ENCODE measurements at places on chromosomes 16 and 17.
A peak's percentile ranks its signal among the peaks of the same experiment; 100 is the strongest.

DNA sequence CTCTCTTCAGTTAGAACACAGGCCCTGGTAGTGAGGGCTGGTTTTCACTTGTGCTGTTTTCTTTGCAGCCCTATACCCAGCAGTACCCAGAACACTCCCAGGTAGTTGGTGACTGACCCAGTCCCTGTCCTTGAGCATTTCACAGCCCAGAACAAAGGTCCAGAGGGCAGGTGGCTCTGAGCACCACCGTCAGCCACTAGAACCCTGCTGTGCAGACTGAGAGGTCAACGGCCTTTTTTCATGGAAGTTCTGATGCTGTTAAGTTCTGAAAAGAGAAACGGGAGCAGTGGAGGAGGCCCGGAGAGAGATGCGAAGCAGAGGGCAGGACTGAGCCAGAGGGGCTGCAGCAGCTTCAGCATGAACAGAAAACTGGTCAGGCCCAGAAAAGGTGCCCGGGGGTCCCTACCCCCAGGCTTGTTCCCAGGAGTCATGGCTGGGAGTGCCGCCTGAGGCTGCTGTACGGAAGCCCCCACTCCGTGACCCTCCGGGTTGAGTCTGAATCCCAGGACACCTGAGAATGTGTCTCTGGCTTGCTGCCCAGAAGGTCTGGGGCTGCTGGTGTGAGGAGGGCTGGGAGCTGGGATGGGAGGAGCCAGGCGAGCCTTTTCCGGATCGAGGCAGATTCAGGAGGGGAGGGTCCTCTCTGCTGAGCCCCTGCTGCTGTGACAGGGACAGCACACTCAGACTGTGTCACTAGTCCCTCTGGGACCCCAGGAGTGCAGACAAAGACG is 8.7 kb downstream of the ZNF276 start:
- DNase-seq, result no peak

- no peak for DNase-seq
These were observed 42.4 kb downstream of the SYT17 start for GRCh38 chr16:19210280-19210924.

DNA sequence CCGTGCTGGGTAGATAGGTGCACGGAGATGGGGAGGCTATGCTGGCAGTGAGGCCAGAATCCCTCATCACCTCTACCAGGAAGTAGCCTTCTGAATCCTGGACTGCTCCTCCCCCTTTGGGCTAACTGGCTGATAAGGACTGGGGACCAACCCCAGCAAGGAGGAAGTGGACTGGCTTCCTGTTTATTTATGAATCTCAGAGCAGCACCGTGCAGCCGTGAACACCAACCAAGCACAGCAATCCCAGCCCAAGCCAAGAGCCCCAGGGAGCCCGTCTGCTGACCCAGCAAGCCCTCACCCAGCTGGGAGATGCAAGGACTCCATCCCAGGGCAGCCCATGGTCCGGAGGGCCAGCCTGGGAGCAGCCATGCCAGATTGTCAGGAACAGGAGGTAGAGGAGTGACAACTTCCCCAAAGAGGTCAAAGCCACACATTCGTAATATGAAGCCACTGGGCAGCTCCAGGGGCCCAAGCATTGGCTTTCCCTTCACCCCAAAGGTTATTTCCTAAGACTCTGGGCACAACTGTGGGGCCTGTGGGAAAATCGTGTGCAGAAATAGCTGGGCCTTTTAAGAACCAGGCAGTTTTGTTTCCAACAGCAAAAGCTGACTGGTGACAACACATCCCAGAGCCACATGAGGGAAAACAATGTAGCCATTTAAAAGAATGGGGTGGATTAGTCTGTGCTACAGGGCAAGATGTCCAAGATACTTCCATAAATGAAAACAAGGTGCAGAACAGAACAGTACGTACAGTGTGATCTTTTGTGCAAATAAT is 23.9 kb downstream of the PHB1 start:
- peak; percentile 33 for DNase-seq

GRCh38 chr17:80220736-80221215 is 549 bp downstream of the SLC26A11 start:
- DNase-seq, result no peak

DNA sequence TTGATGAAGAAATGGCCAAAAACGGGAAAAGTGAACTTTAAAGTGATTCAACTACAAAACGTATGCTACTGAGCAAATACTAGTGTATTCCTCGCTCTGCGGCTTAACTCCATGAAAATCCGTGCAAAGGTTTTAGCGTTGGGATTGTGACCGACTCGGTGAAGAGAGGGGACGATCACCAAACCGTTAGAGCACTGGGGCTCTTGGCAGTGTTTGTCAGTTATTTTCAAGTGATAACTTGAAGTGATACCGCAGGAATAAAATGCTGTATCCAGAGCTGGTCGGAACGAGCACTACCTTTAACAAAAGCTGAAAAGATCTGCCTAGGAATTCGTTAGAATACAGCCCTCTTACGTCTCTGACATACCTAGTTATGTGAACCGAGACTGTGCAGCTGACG is 773 bp upstream of the PPM1D start:
- peak; percentile 12 for DNase-seq

GRCh38 chr17:37848690-37849616 is 75.3 kb upstream of the TBC1D3K start:
- no peak for DNase-seq

DNA sequence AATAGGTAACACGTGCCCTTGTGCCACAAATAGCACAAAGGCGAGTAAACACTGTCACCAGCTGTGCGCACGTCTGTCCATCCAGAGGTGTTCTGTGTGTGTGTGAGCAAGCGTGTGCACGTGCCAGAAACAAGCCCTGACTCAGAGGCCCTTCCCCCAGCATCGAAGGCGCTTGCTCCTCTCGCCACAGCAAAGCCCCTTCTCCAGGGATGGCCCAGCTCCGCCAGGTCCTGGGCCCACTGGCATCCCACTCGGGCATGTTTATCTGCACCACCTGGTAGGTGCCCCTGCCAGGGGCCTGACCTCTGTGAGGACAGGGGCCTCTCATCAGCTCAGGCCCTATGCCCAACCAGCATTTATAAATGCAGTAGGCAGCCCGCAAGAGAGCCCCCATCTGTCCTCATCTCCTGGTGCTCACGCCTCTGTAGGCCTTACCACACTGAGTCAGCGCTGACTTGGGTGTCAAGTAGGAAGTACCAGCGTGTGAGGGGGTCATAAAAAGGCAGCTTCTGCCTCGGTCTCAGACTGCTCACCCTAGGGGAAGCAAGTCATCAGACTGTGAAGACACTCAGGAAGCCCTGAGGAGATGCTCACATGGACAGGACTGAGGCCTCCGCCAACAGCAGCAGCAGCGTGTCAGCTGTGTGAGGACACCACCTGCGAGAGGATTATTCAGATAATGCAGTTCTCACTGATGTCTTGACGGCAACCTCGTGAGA is 10.8 kb downstream of the TMEM235 start:
- DNase-seq, result no peak

DNA sequence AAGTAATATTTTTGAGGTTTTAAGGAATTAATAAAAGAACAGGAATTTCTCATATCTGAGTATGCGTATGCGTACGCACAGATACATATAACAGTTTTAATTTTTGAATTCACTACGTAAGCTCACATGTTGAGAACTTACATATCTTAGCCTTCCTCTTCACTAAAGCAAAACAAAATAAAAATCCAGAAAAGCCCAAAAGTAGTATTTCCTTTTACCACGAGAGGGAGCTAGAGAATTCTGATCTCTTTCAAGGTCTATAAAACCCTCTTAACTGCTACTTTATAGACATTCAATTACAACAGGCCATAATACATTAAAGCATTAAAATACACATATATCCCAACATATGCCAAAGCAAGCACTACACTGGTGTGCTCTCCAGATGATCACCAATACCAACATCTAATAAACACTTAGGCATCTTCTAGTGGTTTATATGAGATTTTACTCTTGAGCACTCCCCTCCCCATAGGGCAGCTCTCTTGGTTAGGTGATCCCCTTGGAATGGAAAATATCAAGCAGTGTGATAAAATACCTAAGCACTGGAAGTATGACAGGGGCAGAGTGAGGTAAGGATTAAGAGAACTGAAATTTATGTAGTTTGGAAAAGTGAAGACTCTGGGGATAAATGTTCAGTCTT is 94.0 kb downstream of the SKAP1 start:
- no peak for DNase-seq

DNA sequence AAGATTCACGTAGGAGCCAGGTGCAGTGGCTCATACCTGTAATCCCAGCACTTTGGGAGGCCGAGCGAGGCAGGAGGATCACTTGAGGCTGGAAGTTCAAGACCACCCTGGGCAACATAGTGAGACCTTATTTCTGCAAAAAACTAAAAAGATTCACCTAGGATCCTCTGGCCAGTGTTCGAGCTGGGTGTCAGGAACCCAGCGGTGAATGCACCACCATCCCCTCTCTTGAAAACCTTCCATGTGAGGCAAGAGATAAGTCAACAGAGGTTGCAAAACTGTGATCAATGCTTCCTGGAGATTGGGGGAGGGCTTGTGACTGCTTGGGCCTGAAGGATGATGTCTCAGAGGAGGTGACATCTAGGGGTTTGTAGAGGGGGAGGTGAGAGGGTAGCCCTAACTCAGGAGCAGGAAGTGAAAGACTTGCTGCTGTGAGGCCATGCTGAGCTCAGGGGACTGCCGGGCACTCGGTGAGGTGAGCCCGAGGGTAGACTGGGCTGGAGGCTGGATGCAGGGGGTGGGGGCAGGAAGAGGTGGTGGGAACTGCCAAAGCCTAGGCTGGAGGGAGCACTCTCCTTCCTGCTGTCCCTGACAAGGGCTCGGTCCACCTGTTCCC is 11.7 kb downstream of the GJD3 start:
- no peak for DNase-seq

- no peak for DNase-seq
These were observed 32.8 kb downstream of the DRC3 start for GRCh38 chr17:18005496-18005895.

- DNase-seq, result no peak
These were observed 27.6 kb downstream of the NXPH3 start for GRCh38 chr17:49603238-49603637.

DNA sequence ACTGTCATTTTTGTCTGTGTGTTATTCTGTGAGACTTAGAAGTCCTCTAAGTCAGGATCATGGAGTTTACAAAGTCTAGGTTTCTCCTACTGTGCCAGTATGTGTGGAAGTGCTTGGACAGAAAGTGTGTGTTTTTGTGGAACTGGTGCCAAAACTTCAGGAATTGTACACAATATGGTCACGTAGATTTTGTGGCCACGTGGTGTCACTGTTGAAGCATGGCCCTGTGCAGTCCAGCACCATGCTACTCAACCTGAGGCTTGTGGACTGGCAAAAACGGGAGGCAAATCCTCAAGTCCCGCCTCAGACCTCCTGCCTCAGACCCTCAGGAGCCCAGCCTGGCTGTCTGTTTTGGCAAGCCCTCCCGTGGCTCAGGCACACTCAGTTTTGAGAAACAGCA is 16.7 kb upstream of the ALKBH5 start:
- DNase-seq, result no peak

DNA sequence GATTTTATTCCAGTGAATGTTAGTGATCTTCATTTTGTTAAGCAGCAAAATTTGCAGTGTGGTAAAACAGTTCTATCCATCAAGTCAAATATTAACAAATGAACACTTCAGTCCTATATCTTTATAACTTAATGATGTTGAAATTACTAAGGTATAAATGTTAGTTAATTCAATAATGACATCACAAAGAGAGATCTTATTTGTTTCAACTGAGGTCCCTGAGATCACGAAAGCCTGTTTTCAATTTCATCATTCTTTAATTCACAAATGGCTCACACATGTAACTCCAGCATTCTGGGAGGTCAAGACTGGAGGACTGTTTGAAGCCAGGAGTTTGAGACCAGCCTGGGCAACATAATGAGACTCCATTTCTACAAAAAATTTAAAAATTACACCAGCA is 13.9 kb downstream of the SMURF2 start:
- no peak for DNase-seq

GRCh38 chr16:85461814-85462713 is 151.1 kb upstream of the GSE1 start:
- peak; percentile 11 for DNase-seq

DNA sequence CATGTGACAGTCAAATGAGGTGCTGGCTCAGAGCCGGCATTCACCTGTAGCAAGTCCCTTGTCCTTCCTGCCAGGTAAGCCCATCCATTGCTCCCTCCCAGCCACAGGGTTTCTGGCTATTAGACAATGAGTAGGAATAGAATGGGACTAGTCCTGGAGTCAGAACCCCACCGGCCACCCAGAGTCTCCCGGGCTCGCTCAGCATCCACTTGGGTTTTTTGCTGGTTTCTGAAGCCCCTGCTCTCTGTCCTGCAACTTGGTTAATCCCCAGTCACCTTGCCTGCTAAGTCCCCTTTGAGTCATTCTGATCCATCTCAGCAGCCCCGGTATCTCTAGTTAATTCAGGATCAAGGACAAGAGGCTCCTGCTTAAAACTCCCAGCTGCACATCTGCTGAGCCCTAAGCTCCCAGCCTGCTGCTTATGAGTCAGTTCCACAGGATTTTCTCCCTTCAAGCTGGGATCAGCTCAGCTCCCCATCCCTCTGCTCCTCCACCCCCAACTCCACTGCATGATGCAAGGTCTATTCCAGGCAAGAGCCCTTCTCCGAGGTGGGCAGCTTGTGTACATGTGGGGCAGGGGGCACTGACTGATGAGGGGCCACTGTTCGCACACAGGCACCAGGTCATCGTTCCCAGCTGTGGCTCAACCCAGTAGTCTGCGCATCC is 19.9 kb upstream of the MRPS23 start:
- no peak for DNase-seq

DNA sequence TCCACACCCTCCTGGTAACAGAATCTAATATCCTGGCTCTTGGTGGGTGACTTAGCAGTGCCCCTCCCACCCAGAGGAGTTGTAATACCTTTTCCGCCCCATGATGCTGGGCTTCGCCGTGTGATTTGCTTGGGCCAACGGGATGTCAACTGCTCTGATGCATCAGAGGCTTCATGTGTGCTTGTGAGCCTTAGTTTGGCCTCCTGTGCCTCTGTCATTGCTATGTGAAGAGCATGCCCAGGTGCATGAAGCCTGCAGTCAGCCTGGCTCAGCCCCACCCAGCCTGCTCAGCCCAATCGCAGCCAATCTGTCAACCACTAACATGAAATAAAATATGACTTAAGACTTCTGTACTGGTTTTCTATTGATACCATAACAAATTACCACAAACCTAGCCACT is 201.2 kb upstream of the RPL38 start:
- DNase-seq, result no peak

DNA sequence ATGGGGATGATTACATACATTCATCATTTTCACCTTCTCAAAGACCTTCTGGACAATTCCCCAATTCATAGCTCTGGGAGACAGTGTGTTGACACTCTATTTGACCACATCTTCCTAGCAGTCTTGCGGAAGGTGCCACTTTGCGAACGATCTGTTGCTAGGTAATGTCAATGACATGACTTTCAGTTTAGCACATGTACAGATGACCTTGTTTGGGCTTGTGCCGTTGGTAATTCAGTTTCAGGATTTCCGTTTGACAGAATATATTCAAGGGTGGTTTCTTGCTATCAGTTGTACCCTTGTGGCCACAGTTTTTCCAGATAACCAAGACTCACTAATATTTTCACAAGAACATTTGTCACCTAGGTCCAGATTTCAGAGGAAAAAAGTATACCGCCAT is 478.2 kb downstream of the WWOX start:
- DNase-seq, result no peak

- DNase-seq, result no peak
These were observed 20.6 kb upstream of the COL1A1 start for GRCh38 chr17:50221864-50222545.

GRCh38 chr17:7141824-7142223 is 27.2 kb upstream of the ASGR2 start:
- DNase-seq, result no peak
